ENCODE measurements at places on chromosomes 7 and 10. TPM values are rescaled to one million over a fixed set of nuclear protein-coding genes. Genes with fewer than 3 reads are reported as not detected.

Gene ACHE
- total RNA-seq: 2.2 TPM

Gene EMX2
- not detected for total RNA-seq

Gene ZRANB1
- 23.3 TPM for total RNA-seq

Gene CALHM3
- not detected for total RNA-seq

Gene FKBP6
- not detected for total RNA-seq

Gene DYDC2
- total RNA-seq: not detected

Gene OR6V1
- total RNA-seq: not detected
